ENCODE measurements at places on chromosomes 1 and 21.

DNA sequence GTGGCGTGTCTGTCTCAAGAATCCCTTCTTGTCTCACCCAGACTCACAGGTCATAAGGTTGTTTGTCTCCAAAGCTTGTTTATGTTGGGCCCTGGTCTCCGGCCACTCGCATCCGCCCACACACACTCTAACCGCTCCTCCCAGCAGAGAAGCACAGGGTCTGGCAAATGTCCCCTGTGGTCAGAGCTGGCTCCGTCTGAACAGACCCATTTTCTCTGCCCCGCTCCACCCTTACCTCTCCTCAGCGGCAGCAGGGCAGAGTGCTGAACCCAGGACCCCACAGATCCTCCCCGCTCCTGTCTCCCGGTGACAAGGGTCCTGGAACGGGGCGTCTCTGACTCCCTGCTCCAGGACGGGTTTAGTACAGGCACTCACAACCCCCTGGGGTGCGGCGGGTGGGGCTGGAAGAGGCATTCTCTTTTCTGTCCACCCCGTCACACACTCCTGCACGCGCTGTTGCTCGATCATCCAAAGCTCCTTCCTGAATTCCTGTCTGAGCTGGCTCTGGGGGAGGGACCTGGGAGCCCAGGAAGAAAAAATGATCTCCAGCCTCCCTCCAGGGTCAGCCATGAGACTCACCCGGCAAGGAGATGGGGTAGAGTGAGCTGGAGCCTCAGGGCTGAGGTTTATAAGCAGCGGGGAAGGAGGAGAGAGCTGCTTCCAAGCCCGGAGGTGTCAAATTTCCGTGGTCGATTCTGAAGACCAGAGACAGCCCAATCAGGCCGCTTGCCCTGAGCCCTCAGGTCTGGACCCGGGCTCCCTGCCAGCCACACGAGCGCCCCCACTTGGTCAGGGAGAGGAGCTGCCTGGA is at the start of gene S100A13:
Gene S100A13 (minus strand): TSS at position 602 of the 811 bp plus-strand sequence. CDS start 1,033 bp downstream, outside the sequence.
- DNase-seq = peak; percentile 94

DNA sequence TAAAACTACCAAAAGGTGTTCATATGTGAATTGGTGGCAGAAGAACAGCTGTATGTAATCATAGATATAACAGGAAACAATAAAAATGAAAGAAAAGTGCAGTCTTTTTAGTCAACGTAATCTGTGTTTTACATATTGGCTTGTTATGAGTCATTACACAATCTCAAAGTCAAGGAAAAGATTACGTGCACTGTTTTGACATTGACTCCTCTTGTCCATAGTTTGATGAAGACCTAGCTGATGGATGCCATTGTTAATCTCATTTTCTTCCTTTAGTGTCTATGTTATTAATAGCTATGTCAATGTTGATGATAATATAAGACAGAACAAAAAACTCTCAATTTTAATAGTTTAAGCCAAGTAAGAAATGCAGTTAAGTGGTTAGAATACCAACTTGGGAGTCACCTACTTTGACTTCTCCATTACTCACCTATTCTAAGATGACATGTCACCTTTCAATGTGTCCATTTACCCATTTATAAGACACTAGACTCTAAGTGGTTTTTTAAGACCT is 84.5 kb upstream of the SAMSN1 start:
- no peak for DNase-seq

GRCh38 chr1:153683854-153684253 is 5.4 kb downstream of the NPR1 start:
- DNase-seq = no peak

DNA sequence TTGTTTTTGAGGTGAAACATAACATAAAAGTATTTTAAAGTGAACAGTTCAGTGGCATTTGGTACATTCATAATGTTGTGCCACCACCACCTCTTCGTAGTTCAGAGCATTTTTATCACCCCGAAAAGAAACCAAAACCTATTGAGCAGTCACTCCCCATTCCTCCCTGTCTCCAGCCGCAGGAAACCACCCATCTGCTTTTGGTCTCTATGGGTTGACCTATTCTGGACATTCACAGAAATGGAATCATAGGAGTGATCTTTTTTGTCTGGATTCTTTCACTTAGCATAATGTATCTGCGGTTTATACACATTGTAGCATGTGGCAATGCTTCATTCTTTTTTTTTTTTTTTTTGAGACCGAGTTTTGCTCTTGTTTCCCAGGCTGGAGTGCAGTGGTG is 141.2 kb downstream of the VPS13D start:
- DNase-seq = no peak

- DNase-seq = no peak
These were observed 142.1 kb upstream of the ZBTB40 start for GRCh38 chr1:22309572-22309971.

DNA sequence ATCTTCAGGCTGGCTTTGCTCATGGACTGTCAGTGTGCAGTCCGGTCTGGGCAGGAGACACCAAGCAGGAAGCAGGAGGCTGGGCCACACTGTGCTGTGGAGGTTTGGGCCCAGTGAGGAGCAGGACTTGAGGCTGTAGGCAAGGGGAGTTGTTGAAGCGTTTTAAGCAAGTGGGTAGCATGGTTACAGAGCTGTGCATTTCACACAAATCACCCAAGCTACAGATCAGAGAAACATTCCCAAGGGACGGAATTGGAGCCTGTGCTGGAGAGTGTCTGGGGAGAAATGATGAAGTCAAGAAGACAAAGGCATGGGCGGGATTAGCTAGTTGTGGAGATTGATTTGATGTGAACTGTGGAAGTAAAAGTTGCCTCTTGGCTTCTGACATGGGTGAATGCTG is 60.9 kb downstream of the KIF21B start:
- no peak for DNase-seq

GRCh38 chr1:18637511-18637960 is 6.9 kb downstream of the PAX7 start:
- DNase-seq = no peak

DNA sequence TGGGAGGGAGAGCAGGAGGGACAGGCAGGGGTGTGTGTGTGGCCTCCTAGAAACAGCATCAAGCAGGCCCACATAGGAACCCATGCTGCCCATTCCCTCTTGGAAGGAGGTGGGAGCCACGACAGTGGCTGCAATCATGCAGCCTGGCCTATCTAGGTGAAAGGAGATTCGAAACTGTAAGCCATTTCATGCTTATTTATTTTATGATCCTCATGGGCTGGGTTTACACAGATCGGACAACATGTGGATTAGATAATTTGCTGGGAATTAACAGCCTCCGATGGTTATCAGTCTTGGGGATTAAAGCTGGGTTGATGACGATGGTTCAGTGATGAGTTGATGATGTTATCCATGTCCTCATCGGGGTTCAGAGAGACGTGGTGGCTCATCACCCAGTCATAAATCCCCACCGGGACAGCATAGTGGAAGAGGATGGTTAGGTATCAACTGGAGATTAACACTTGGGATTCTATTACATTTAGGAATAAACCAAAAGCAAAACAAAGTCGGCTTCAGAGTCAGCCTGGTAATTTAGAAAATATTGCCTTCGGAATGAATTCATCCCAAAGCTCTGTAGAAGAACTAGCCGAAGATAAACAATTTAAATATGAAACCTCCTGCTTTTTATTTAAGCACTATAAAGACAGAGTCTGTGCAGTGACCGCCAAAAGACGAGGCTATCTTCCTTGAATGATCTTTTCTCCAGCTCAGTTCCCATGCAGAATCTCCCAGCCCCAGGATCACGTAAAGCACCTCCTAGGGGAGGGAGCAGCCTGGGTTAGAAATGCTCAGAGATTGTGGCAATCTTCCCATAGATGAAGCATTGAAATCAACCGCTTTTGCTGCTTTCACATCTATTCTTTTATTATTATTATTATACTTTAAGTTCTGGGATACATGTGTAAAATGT is 252.8 kb downstream of the FOXD2 start:
- no peak for DNase-seq

GRCh38 chr1:12604114-12604874 is 13.7 kb downstream of the DHRS3 start:
- DNase-seq = no peak

DNA sequence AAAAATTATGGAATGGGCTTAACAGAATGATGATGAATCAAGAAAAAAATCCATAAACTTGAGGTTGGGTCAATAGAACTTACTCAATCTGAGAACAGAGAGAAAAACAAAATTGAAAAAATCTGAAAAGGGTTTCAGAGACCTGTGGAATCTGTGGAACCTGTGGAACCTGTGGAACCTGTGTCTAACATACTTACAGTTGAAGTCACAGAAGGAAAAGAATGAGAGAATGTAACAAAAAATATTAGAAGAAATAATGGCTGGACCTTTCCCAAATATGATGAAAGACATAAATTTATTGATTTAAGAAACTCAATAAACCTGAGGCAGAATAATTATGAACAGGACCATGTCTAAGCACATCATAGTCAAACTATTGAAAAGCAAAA is 17.7 kb upstream of the QSOX1 start:
- DNase-seq = no peak

GRCh38 chr1:151972542-151973248 is 21.0 kb downstream of the S100A10 start:
- DNase-seq = peak; percentile 54

DNA sequence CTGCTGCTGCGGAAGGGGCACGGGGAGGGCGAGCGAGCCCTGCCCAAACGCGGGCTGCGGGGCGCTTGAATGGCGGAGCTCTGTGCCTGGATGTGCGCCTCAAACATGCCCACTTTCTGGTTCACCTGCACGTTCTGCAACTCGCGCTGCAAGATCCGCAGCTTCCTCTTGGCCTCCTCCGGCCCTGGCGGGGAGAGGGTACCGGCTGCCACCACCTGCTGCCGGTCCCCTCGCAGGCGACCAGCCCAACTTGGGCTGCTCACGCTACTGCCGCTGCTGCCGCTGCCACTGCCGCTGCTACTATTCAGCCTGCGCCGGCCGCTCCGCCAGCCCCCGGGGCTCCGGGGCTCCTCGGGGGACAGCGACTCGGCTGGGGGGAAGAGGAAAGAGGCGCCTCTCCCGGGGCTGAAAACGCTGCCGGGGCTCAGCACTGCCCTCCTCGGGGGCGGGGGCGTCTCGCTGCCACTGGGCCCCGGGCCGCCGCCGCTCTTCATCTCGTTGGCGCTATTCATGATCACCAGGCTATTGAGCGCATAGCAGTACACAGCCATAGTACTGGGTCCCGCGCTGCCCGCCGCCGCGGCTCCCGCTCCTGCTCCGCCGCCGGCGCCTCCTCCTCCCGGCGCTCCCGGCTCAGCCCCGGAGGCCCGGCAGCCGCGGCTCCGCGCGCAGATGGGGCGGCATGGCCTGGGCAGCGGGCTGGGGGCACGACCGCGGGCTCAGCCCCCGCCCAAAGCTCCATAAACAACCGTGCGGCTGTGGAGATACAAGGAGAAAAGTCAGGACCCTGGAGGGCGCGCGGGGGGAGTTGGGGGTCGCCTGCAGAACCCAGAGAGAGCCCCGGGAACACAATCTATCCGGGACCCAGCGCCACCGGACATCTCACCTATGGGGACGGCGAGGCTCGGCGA is 1.9 kb downstream of the ITPKB start:
- DNase-seq = no peak

- DNase-seq = no peak
These were observed 8.1 kb upstream of the HNRNPR start for GRCh38 chr1:23352096-23352695.

GRCh38 chr1:113886417-113887401 is 672 bp downstream of the BCL2L15 start:
- no peak for DNase-seq

GRCh38 chr21:38208118-38208517 is 48.7 kb upstream of the KCNJ15 start:
- DNase-seq = no peak

GRCh38 chr1:152879559-152880198 is 1.6 kb downstream of the SMCP start:
- no peak for DNase-seq

DNA sequence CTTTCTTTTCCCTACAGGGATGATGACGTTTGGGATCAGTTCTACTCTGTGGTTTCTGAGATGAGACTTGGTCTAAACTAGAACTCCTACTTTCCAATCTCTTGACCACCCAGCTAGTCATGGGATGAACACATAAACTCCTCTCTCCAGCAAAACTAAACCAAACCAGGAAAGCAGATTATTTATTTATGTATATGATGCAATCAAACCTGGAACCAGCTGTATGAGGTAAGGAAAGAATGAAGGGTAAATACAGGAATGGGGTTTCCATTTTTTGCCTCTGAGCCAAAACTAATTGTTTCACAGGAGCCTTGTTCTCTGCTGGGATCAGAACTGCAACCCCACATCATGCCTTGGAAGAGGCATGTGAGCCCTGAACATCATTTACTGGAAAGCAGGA is 3.3 kb upstream of the AGT start:
- DNase-seq = no peak
